Activated T-cell treated with anti-CD3 and anti-CD28 coated beads for 24 hours (primary cell): ENCODE measurements at places on chromosomes 3 and 15.

DNA sequence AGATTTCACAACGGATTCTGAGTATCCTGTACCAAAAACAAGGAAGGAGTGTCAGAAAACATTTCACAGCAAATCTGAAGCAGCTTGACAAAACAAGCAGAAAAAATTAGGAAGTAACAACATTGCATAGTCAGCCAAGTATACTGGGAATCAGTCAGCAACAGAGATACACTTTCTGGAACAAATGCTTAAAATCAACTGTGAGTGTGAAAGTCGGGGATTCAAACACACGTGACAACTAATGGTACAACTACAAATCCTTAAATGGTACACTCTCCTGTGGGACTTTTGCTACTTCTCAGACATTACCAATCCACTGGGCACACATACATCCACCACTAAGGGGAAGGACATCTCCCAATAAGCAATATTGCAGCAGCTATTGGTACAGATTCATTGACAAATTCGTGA is 296.6 kb upstream of the MME start:
- no peak for DNase-seq

DNA sequence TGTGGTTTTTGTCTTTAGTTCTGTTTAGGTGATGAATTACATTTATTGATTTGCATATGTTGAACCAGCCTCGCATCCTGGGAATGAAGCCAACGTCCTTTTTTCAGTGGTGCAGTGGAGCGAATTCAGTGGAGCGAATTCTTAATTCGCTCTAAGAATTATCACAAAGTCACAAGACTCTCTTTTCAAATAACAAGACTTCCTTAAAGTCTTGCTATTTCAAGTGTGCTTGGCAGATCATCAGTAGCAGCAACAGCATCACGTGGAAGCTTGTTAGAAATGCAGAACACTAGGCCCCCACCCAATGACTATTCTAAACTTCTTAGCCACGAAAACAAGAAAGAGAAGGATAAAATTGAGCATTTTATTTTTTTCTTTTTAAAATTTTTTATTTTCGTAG is 58.1 kb upstream of the CD200R1L start:
- no peak for DNase-seq

DNA sequence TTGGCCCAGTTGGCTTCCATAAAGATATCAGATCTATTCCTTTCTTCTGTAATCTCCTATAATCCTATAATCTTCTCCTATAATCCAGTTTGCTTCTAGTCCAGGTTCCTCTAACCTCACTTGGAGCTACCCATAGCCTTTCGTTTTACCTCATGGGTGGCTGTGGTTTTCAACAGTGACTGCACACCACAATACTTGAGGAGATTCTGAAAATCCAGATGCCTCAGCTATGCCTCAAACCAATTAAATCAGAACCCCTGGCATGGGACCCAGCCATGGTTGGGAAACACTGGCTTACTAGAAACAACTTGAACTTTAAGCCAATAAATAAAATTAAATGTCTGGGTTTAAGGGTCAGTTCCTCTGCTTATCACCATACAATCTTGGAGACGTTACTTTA is 86.1 kb upstream of the NTRK3 start:
- DNase-seq: no peak

- no peak for DNase-seq
Observed at GRCh38 chr3:155852341-155852740, 1.9 kb downstream of the SLC33A1 start.

GRCh38 chr15:68518046-68518445 is 60.7 kb upstream of the CORO2B start:
- no peak for DNase-seq

DNA sequence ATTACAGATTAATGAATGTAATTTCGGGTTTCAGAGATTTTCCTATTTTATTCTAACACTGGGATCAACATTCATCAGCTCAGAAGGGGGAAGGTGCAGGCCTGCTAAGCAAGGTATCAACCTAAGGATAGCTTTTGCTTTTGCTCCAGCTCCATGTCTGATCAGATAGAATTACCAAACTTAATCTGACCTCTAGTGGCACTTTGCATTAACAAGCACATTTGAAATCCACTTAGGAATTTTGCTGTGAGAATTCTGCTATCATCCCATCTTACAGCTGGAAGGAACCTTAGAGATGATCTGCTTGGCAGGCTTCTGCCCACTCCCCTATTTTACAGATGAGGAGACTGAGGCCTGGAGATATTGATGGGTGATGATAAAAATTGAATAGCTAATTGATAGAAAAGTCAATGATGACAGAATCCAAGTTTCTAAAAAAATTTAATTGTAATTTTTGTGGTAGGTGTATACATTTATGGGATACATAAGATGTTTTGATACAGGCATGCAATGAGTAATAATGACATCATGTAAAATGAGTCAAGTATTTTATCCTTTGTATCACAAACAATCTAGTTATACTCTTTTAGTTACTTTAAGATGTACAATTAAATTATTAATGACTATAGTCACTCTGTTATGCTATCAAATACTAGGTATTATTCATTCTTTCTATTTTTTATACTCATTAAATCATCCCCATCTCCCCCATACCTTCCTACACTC is 209.2 kb upstream of the ZPLD1 start:
- no peak for DNase-seq

- no peak for DNase-seq
Observed at GRCh38 chr3:116000311-116000710, 377.0 kb downstream of the GAP43 start.

DNA sequence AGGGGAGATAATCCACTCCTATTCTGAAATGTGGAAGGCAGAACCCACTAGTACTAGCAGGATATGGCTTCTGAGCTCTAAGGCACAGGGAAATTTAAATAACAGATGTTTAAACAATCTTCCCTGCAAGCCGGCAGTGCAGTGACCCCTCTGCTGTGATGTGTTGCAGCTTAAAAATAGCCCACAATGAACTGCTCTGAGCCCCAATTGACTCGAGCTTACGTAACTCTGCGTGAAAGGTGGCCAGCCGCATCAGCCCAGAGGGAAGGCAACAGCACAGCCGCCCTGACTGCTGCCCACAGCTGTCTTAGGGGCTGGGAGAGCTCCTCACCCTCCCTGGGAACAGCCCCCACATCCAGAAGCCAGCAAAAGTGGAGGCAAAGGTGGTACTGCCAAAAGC is 12.5 kb upstream of the CAMKV start:
- DNase-seq: no peak

DNA sequence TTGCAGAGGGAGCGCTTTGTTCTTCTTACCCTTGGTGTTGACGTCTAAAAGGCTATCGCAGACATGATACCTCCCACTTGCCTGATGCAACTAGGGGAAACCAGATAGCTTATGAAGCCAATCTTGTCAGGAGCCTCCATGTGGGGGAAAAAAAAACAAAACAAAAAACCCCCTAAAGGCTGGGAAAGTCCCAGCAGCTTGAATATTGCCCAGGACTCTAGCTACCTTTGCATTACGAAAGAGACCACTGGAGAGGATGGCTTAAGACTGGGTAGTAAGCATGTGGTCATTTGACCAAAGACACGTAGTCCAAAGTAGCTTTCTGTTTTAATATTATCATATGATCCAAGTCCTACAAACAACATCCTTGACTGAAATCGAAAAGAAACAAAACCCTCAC is 120.7 kb upstream of the WNT5A start:
- DNase-seq: no peak

DNA sequence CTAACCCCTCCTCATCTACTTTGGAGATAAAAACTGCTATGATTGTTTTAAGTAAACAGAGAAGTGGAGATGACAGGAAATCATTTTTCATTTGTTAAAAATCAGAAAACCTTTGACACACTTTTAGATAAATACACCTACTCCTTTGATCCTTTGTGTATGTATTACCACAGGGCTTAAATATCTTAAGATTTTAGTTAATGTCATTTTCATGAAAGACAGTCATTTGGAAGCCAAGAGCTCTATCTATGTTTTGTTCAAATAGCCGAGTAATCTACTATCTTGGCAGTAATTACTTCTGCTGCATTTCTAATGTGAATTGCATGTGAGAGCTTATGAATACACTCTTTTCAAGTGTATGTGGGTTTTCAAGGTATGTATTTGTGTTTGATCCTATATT is 2.0 kb downstream of the ARPP21 start:
- DNase-seq: no peak

- peak; percentile 33 for DNase-seq
Observed at GRCh38 chr15:52527911-52528563, 643 bp downstream of the MYO5A start.

DNA sequence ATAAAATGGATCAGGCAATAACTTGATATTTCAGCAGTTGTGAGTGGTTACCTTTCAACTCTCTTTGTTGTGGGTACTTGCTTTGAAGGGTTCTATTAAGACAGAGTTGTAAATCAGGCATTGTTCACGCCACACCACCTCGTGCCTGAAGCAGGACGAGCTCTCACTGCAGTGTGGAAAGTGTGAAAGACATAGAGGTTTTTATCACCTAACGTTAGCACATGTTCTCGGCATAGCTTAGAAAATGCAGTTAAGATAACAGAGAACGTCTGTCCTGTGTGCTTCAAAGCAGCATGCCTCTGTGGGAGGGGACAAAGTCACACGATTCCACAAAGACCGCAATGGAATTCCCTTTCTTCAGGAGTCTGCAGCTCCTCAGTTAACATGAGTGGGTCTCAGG is 7.8 kb downstream of the ADAMTS17 start:
- no peak for DNase-seq

DNA sequence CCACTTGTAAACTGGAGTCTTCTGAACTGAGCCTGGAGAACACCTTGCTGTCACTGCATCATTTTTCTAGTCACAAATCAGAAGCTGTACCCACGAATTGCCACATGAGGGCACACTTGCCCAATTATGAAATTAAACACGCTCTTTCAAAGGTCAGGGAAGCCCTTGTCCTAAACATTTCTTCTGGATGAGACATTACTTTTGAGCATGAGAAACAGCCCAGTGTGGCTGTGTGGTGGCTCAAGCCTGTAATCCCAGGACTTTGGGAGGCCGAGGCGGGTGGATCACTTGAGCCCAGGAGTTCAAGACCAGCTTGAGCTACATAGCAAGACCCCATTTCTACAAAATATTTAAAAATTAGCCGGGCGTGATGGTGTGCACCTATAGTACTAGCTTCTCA is 27.5 kb upstream of the CFAP161 start:
- DNase-seq: peak; percentile 28

DNA sequence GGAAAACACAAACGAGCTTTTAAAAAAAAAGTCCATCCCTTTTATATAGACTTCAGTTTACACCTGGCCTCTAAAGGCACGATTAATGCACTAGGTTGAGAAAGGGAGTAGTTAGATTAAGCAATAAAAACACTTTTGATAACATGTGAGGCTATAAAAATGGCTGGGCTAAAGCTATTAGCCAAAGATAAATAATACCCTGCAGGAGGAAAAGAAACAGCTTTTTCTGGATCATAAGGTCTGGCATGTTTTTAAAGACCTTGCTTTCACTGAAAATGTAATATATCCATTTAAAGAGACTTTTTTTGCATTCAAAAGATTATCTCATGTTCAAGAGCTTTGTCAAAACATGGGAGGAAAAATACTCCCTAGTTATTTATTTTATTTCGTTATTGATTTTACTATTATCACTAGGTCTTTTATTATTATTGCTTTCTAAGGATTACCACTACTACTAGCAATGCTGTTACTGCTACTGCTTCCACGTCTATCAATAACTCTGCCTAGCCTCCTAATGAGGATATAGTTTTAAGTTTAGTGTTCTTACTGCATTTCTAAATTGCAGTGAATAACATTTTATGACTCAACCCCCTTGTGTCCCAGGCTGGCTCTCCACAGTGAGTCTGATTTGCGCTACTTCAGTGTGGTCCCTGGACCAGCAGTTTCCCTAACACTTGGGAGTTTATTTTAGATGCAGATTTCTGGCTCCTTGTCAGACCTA is 93.4 kb downstream of the THRB start:
- no peak for DNase-seq

DNA sequence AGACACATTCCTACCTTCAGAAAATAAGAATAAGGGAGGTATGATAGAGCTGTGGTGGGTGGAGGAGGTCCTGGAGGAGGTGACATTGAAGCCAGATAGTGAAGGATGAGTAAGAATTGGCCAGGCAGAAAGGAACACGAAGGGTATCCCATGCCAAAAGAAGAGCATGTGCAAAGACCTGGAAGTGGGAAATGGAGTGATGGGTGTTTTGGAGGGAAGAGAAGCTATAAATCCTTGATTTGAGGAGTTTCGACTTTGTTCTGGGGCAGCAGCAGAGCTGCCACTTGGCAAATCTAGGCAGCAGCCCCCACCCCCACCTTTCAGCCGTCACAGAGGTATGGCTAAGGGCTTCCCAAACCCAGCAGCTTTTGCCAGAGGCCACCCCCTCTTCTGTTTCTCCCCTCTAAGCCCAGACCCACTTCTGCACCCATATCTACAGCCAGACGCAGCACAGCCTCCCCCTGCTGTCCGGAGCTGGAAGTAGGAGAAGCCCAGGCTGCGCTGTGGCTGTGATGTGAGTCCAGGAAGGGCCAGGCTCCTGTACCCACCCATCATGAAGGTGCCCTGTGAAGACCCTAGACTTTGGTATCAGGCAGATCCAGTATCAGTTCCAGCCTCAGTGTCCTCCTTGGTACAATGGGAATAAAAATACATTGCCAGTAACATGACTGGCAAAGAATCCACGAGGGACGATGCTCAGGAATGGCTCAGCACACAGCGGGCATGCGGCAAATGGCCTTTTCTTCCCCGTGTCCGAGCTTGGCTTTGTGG is 188.7 kb upstream of the LINGO1 start:
- DNase-seq: peak; percentile 16

DNA sequence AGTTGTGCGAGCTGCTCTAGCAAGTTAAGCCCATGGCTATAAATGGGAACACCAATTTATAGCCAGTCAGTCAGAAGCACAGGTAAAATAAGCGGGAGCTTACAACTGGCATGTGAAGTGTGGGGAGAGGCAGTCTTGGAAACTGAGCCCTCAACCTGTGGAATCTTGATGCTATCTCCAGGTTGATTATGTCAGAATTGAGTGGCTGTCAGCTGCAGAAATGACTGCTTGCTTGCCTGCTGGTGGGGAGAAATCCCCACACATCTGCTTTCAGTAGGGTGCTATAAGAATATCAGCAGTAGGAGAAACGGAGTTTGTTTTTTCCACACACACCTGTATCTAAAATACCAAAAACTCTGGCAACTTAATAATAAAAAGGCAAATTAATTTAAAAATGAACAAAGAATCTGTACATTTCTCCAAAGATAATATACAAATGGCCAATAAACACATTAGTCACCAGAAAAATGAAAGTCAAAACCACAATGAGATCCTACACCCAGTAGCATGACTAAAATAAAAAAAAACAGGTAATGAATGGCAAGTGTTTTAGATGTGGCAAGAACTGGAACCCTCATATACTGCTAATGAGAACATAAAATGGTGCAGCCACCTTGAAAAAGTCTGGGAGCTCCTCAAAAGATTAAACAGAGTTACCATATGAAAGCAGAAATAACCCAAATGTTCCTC is 26.0 kb upstream of the MAP4 start:
- DNase-seq: no peak

- DNase-seq: no peak
Observed at GRCh38 chr15:51114437-51115119, 19.9 kb upstream of the TNFAIP8L3 start.

- no peak for DNase-seq
Observed at GRCh38 chr15:59473226-59473625, 35.2 kb downstream of the FAM81A start.
